ENCODE measurements at places on chromosomes 16 and 17.

DNA sequence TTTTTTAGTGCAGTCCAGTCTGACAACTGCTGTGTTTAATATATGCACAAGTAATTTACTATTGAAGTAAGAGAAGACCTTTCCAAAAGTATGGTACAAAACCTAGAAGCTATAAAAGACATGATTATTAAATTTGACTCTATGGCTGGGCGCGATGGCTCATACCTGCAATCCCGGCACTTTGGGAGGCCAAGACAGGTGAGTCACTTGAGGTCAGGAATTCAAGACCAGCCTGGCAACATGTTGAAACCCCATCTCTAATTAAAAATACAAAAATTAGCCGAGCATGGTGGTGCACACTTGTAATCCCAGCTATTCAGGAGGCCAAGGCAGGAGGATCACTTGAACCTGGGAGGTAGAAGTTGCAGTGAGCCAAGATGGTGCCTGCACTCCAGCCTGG lies 41.4 kb upstream of the VWA3A start:
- no peak for DNase-seq

- DNase-seq: no peak
Measured at GRCh38 chr17:50314456-50315011, 31.4 kb upstream of the XYLT2 start.

- no peak for DNase-seq
Measured at GRCh38 chr17:1965556-1966273, 59.4 kb downstream of the RTN4RL1 start.

- DNase-seq: no peak
Measured at GRCh38 chr16:14186795-14187221, 115.7 kb downstream of the MRTFB start.

GRCh38 chr16:52367821-52368220 lies 179.1 kb downstream of the TOX3 start:
- no peak for DNase-seq

DNA sequence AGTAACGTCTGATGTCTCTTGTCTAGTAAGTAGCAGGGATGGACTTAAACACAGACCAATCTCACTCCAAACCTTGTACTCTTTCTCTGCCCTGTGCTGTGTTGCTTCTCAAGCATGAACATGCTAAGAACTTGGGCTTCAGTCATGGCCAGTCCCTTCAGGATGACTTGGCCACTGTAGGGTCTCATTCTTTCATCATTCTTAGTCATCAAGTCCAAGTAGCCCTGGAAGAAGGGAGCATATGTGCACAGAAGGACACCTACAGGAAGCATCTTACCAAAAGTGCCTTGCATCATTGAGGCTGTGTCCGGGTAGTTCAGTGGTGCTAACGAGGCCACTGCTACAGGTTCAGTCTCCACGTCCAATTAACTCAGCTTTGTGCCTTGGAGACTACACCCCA lies 80.7 kb downstream of the CDK5R1 start:
- DNase-seq: no peak

DNA sequence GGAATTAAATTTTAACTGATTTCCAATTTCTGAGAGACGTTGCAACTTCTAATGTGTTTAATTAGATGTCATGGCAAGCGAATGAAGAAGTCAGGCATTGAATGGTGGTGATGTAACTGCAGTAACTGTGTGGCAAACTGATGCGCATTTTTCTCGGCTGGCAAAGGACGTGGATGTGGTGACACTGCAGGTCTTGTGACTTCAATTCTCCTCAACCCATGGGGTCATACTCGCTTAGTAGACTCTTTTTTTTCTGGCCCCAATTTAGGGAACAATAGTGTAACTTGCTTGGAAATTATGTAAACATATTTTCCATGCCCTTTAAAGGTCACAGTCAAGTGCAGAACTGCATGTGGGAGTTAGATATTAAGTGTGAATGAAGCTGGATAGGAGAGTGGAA lies 1.9 kb upstream of the FAM20A start:
- no peak for DNase-seq

- DNase-seq: no peak
Measured at GRCh38 chr16:48057048-48057447, 98.7 kb downstream of the ABCC12 start.

DNA sequence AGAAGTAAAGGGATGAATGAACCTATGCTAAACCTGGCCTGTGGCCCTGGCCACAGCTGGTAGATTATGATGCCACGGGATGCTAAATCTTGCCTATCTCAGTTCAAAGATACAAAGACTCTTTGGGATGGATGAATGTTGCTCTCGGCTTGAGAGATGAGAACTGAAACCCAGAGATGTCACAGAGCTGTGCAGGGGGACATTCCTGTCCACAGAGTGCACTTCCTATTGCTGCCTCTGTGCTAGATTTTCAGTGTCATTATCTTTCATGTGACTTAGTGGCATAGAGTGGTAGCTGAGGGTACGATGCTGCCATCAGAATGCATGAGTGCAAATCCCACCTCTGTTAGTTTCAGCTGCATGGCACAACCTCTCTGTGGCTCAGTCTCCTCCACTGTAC lies 2.3 kb upstream of the MT1M start:
- no peak for DNase-seq

DNA sequence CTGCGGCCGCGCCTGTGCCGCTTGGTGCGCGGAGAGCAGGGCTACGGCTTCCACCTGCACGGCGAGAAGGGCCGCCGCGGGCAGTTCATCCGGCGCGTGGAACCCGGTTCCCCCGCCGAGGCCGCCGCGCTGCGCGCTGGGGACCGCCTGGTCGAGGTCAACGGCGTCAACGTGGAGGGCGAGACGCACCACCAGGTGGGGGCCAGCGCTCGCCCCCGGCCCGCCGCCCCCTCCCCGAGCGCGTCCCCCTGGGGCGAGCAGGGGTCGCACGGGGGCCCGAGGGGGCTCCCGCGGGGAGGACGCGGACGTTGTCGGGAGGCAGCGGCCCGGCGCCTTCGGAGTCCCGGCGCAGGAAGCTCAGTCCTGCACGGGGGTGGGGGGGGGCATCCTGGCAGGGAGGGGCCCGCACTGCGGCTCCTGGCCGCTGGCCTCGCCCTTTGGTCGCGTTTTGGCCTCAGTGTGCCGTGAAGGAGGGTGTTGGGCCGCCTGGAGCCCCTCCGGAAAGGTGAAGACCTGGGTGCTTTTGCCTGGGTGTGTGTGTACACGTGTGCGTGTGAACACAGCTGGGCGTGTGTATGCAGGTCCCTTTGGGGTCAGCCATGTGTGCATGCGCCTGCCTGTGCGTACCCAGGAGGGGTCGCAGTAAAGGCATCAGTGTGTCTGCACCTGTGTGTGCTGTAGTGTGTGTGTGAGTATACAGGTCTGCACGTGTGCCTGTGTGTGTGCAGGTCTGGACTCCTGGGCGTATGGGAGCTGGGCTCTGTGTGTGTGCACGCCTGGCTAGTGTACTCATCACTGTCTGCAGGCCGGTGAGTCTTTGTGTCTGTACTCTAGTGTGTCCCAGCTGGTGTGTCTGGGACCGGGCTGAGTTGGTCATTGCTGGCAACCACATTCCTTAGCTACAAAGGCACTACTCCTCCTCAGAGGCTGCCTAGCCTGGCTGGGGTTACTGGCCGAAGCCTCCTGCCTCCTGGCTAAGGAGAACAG lies 615 bp downstream of the NHERF2 start:
- no peak for DNase-seq

DNA sequence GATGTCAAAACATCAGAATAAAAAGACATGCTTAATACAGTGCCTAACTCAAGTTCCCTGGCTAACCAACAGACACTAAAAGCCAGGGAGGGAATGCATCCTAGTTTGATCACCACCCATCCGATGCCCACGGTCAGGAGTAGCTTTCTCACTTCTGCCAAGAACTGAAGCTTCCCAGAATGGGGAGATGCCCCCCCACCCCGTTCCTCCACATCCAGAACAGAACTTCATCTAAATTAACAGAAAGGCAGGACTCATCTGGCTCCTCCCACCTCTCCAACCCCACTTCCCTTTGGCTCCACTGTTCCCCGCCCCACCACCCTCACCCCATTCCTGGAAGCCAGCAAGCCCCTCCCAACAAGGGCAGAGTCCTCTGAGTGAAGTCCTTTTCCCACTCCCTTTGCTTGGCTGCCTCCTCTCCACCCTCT lies 33.7 kb downstream of the GDE1 start:
- DNase-seq: no peak

GRCh38 chr17:676060-676700 lies 38.5 kb downstream of the VPS53 start:
- no peak for DNase-seq

DNA sequence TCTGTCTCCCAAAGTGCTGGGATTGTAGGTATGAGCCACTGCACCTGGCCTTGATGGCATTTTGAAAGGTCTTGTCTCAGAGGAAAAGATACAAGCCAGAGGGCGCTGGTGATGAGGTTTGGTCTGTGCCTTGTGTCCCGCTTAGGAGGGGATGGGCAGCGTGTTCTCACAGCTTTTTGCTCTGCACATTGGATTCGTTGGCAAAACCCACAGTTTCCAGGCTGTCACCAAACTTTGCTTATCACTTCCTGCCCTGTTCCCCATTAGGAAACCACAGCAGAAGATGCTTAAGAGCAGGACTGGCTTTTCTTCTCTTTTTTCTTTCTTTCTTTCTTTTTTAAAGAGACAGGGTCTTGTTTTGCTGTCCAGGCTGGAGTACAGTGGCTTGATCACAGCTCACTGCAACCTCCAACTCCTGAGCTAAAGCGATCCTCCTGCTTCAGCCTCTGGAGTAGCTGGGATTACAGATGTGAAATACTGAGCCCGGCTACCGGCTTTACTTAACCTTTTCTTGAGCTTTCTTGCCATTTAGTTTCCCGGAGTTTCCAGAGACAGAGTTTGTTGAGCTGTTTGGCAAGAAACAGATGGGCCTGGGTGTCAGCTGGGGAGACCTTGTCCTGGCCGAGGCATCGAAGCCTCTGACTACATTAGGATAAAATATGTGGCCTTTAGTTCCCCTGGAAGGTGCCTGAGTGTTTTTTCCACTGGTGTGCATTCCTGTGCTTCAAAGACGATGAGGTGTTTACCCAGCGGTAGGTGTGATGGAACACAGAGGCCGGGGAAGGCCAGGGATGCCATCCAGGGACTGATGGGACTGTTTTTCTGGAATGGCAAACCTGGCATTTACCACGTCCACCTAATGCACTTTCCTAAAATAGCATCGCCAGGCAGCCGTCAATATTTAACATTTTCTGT lies 112.9 kb downstream of the ABCC1 start:
- no peak for DNase-seq

DNA sequence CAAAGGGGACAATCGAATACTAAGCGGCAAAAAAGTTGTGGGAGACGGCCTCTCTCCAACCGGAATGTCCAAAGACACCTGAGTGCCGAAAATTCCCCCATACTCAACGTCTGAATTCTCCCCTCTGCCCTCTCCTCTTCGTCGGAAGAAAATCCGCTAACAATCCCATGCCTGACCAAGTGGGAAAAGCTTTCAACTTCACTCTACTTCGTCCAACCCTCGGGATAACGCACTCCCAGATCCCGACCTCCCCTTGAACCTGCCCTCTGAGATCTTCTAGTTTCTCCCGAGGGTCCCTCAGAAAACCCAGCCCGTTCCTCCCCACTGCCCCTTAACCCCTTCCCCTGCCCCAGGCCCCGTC lies 961 bp downstream of the AMFR start:
- no peak for DNase-seq

DNA sequence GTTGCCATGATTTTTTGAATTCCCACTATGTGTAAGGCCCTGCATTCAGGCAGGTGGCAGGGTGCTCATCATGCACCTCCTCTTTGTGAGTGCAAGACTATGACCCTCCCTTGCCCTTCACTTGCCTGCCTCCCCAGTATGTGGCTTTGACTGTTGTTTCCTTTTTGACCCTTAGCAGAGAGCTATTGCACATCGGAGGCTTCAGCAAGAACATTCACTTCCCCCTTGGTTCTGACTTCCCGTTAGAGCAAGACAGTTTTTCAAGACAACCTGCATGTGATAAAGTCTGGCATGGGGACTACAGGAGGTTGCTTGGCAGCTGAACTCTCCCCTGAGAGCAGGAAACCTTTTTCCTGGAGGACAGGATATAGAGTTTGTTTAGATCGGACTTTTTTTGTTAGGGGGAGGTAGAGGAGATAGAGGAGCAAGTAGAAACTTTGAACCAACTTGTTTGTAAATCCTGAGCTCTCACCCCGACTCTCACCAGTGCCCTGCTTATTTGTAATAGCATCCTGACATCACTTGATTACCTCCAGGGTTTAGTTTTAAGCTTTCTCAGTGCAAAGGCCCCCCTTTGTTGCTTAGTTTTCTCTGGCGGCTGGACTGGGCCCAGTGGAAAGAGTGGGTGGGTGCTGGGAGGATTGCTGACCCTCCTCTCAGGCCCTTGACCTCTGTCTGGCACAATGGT lies 34.3 kb downstream of the LIMD2 start:
- no peak for DNase-seq

- DNase-seq: peak; percentile 58
Measured at GRCh38 chr17:7294614-7295153, at the start of gene YBX2. TSS of gene YBX2 (minus strand) at chr17:7294639. CDS start at chr17:7294500, 139 bp downstream.

DNA sequence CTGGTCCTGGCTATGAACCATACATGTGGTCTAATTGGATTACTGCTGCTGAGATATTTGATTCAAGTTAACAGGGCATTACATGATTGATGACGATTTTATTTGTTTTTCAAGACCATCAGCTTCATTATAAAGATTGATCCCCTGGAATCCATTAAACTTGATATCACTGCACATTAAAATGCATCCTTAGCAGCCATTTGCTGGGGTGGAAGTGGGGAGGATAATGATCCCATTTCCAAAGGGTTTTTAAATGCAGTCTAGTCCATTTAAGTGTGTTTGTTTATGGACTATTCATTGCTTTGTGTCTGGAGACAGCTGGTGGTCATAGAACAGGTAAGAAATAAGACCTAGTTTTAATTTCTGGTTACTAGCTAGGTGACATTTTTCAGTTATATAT lies 40.9 kb downstream of the ADAMTS18 start:
- no peak for DNase-seq

DNA sequence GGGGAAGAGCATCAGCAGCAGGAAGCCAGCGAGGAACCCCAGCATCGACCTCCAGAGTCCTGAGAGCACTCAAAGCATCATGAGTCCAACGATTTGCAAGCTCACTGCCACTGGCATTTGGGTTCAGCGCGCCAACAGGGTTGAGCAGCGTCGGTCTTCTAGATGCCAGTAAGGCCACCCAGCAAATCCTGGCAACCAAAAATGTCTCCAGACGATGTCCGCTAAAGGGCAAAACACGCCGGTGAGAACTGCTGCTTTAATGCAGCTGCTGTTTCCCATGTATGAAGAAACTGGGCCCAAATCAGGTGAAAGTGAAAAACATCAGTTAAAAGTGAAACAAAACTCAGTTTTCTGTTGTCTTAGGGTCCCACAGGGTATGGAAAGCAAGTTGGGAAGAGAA lies 70.2 kb downstream of the ANKRD11 start:
- DNase-seq: no peak

- DNase-seq: no peak
Measured at GRCh38 chr17:62801553-62802114, 6.5 kb downstream of the MARCHF10 start.

DNA sequence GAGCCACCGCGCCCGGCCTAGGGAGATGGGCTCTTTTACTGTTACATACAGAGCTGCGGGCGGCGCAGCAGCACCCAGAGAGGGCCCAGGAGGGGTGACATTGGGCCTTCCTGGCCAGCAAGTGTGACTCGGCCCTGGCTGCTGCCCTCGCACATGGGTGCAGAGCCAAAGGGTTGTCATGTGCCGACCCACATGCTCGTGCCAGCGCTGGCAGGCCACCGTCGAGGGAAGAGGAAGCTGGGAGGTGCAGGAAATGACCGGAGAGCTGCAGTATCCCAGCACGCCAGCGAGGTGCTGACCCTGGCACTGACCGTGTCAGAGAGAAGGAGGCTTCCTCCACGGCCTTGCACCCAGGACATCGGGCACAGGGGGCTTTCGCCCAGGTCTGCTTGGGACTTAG lies 8.0 kb downstream of the ENDOV start:
- no peak for DNase-seq

GRCh38 chr16:27284865-27285675 lies 16.5 kb upstream of the NSMCE1 start:
- DNase-seq: no peak

GRCh38 chr17:37848690-37849616 lies 75.3 kb upstream of the TBC1D3K start:
- DNase-seq: no peak

Measured in T-helper 1 cell (primary cell).